Pancreas (tissue), 10 donors: ENCODE measurements at places on chromosomes 13 and 19. TPM values are rescaled to one million over a fixed set of nuclear protein-coding genes. Genes with fewer than 3 reads are reported as not detected.

The ZNF582 gene
- 2.0 TPM for total RNA-seq

The HAUS5 gene
- total RNA-seq: 5.6 TPM

The LILRB2 gene
- total RNA-seq: 0.76 TPM

The PEG3 gene
- 4.2 TPM for total RNA-seq

The CBY2 gene
- not detected for total RNA-seq

The PRPF31 gene
- 18.9 TPM for total RNA-seq

The ZNF850 gene
- total RNA-seq: 0.97 TPM

- H3K36me3 ChIP-seq: no peaks in the 10 kb centered on the region
- no peak overlapping the region for H3K27ac ChIP-seq
- DNase-seq: no peak
Measured at GRCh38 chr19:27529158-27529557, 1683.8 kb downstream of the UQCRFS1 start.

- no peak overlapping the region for H3K4me3 ChIP-seq
- DNase-seq: no peak
- H3K27ac ChIP-seq: no peak overlapping the region
- no peaks in the 10 kb centered on the region for H3K4me1 ChIP-seq
- H3K36me3 ChIP-seq: no peaks in the 10 kb centered on the region
Measured at GRCh38 chr19:3863648-3864047, 5.2 kb downstream of the ZFR2 start.

DNA sequence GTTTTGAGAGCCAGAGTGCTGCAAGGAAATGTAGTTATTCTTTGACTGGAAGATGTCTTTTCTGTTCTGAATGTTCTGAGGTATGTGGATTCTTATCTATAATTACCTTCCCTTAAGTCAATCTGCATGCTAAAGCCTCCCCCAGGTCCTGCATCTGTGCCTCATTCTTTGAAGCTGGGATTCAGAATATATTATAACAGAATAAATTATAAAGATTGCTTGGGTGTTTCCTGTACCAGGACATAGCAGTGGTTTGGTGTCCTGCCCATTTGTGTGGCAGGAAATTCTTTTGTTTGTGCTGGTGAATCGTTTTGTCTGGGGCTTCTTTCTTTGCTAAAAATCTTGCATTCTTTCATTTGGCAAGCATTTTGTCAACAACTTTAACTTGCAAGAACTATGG, 60.2 kb downstream of the ITGBL1 start:
- H3K27ac ChIP-seq: no peak overlapping the region
- no peaks in the 10 kb centered on the region for H3K4me1 ChIP-seq
- no peak for DNase-seq
- no peaks in the 10 kb centered on the region for H3K27me3 ChIP-seq
- H3K36me3 ChIP-seq: no peaks in the 10 kb centered on the region
- H3K4me3 ChIP-seq: no peak overlapping the region

DNA sequence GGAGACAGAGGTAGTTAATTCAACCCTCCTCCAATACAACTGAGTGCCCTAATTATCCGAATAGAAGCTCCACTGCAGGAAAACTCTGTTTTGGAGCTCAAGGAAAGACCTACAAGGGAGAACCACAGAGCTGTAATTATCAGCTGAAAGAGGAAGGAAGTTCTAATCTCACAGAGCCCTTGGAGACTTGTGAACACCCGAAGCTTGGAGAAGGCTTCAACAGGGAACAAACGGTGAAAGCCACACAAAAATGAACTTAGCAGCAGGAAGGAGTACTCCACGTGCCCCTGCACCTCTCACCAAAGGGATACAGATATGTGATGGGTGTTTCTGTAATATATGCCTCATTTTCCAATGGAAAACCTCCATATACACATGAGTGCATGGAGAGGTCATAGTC, 61.1 kb downstream of the IRS2 start:
- H3K4me3 ChIP-seq: no peak overlapping the region
- peaks cover 3% of the 10 kb centered on the region for H3K27me3 ChIP-seq
- no peaks in the 10 kb centered on the region for H3K4me1 ChIP-seq
- H3K36me3 ChIP-seq: no peaks in the 10 kb centered on the region
- no peak for DNase-seq
- H3K27ac ChIP-seq: no peak overlapping the region

DNA sequence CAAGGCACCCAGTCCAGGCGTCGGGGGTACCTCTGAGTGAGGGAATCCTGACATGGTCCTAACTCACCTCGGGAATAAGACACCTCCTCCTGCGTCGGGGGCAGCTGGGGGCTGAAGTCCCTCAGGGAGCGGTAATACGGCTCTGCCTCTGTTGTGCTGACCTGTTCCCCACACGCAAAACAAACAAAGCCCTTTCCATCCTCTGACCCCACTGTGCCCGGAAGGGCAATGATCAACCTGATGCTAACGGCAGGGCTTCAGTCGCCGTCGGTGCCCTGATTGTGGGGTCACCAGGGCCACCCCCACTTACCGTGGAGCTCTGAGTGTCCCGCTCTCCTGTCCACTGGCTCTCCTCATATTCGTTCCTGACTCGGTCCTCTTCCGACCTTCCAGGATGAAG, 18.3 kb upstream of the PRODH2 start:
- peaks cover 8% of the 10 kb centered on the region for H3K4me1 ChIP-seq
- no peak overlapping the region for H3K27ac ChIP-seq
- no peak for DNase-seq
- no peak overlapping the region for H3K4me3 ChIP-seq

- H3K4me3 ChIP-seq: no peak overlapping the region
- H3K36me3 ChIP-seq: no peaks in the 10 kb centered on the region
- no peaks in the 10 kb centered on the region for H3K27me3 ChIP-seq
- no peak for DNase-seq
Measured at GRCh38 chr19:16001481-16002312, 52.9 kb downstream of the OR10H4 start.

GRCh38 chr19:48392860-48393558, 459 bp upstream of the GRIN2D start:
- no peaks in the 10 kb centered on the region for H3K27me3 ChIP-seq
- H3K36me3 ChIP-seq: peaks cover 5% of the 10 kb centered on the region
- no peak overlapping the region for H3K4me3 ChIP-seq

DNA sequence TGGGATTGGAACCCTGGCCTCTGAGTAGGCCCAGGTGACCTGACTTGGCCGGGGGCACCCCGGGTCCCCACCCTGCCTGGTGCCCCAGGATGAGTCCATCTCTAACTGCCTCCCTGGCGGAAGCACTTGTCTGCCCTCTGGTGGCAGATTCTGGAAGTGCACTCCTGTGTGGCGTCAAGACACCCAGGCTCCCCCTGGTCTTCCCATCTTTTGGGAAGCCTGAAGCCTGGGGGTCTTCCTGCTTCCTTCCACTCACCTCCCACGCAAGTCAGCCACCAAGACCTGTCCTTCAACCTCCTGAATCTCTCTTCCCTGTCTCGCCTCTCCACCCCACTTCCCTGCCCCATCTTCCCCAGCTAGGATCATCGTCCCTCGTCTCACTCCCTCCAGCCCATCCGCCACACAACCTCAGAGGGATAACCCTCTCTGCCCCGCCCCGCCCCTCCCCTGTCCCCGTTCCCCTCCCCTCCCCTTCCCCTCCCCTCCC, 7.4 kb downstream of the RABAC1 start:
- no peak overlapping the region for H3K4me3 ChIP-seq
- H3K4me1 ChIP-seq: no peaks in the 10 kb centered on the region
- DNase-seq: peak; percentile 87

DNA sequence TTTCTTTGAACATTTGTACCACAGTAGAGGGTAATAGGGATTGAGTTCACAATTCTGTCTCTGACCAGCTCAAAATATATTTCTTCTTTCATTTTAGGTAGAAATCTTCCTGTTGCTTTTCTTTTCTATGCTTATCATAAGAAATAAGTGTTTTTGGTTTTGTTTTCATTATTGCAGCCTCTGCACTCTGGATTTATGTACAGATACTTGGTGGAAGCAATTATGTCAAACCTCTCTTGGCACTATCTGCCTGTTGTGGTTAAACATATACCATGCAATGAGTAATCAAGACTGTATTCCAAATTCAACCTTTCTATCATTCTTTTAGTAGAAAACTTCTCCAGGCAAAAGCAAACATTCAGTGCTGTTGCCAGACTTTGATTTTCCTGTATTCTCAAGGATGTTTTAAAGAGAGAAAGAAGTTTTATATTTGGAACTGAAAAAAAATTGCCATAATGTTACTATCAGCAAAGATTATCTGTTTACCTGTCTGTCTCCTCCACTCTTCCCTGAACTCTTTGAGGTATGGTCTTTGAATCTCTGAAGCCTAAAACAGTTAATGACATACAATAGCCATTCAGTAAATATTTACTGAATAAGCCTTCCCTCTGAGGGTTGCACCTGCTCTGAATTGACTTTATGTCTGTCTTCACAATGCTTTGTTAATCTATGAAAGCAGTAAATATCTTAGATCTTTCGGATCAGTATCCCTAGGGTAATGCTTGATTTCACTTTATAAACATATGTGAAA, 612.5 kb upstream of the PRR20A start:
- H3K4me3 ChIP-seq: no peak overlapping the region
- H3K27ac ChIP-seq: no peak overlapping the region
- DNase-seq: no peak
- H3K4me1 ChIP-seq: no peaks in the 10 kb centered on the region
- H3K27me3 ChIP-seq: no peaks in the 10 kb centered on the region

GRCh38 chr13:46051968-46052318, 603 bp downstream of the ZC3H13 start:
- H3K4me3 ChIP-seq: peak overlapping the region; percentile 66
- H3K36me3 ChIP-seq: no peaks in the 10 kb centered on the region
- no peaks in the 10 kb centered on the region for H3K27me3 ChIP-seq
- H3K4me1 ChIP-seq: peaks cover 22% of the 10 kb centered on the region
- peak overlapping the region; percentile 90 for H3K27ac ChIP-seq

GRCh38 chr13:105634059-105634458, 901.4 kb downstream of the EFNB2 start:
- no peaks in the 10 kb centered on the region for H3K36me3 ChIP-seq
- H3K4me1 ChIP-seq: no peaks in the 10 kb centered on the region
- no peaks in the 10 kb centered on the region for H3K27me3 ChIP-seq
- H3K4me3 ChIP-seq: no peak overlapping the region
- no peak overlapping the region for H3K27ac ChIP-seq
- no peak for DNase-seq

DNA sequence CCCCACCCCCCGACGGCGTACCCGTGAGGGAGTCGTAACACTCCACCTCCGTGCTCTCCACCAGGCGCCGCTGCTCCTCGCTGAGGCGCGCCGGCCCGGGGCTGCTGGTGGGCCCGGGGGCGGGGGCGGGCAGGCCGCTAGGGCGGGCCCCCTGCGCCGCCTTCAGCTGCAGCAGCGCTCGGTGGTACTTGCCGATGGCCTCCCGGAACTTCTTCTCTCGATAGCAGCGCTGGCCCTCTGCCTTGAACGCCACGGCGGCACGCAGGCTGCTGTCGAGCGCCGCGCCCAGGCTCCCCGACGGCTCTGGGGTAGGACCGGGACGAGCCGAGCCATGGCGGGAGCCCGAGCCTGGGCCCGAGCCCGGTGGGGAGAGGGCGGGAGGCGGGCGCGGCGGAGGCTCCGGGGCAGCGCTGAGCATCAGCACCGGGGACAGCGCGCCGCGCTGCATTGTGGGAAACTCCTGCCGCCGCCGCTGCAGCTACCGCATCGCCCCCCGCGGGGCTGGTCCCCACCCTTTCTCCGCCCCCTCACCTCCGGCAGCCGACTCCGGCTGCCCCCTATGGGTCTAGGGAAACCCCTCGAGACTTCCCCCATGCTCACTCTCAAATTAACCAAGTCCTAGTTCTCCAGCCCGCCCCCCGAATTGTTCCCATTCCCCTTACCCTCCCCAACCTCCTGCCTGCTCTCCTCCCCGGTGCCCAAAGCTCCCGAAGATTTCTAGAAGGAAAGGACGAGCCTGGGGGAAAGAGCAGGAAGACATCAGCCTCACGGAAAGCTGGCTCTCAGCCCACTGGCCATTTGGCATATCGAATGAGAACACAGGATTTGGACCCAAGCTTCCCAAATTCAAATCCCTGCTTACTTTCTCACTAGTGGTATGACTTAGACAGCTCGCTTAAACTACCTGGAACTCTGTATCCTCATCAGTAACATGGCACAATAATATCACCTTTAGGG, at the start of gene TTC9B:
Gene TTC9B (minus strand): TSS at position 451 of the 957 bp plus-strand sequence. CDS start 3 bp downstream, at position 448.
- no peaks in the 10 kb centered on the region for H3K4me1 ChIP-seq
- no peaks in the 10 kb centered on the region for H3K27me3 ChIP-seq
- no peak for DNase-seq
- H3K36me3 ChIP-seq: no peaks in the 10 kb centered on the region

DNA sequence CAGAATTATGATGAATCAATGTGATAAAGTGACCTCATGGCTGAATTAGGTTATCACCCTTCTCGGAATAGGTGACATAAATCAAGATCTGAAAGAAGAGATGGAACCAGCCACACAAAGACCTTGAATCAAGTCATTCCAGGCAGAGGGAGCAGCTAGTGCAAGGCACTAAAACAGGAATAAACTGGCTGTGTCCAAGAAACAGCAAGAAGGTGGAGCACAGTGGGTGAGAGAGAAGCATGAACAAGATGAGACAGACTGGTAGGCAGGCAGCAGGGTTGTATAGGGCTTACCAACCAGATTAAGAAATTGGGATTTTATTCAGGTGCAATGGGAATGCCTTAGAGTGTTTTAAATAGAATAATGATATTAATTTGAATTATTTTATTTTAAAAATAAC, 470.3 kb downstream of the PCDH20 start:
- no peaks in the 10 kb centered on the region for H3K27me3 ChIP-seq
- H3K4me1 ChIP-seq: no peaks in the 10 kb centered on the region
- no peaks in the 10 kb centered on the region for H3K36me3 ChIP-seq
- no peak for DNase-seq
- no peak overlapping the region for H3K4me3 ChIP-seq
- H3K27ac ChIP-seq: no peak overlapping the region

GRCh38 chr13:110225609-110226574, 81.1 kb downstream of the COL4A1 start:
- no peaks in the 10 kb centered on the region for H3K4me1 ChIP-seq
- H3K36me3 ChIP-seq: no peaks in the 10 kb centered on the region
- no peaks in the 10 kb centered on the region for H3K27me3 ChIP-seq
- no peak overlapping the region for H3K4me3 ChIP-seq
- H3K27ac ChIP-seq: peak overlapping the region; percentile 3
- no peak for DNase-seq

GRCh38 chr13:65166675-65167074, 2063.5 kb downstream of the PCDH9 start:
- no peak overlapping the region for H3K27ac ChIP-seq
- H3K4me1 ChIP-seq: no peaks in the 10 kb centered on the region
- H3K27me3 ChIP-seq: no peaks in the 10 kb centered on the region
- H3K4me3 ChIP-seq: no peak overlapping the region
- DNase-seq: no peak

- DNase-seq: no peak
- H3K27me3 ChIP-seq: no peaks in the 10 kb centered on the region
- H3K27ac ChIP-seq: no peak overlapping the region
- no peaks in the 10 kb centered on the region for H3K4me1 ChIP-seq
Measured at GRCh38 chr13:112874751-112875300, 94.2 kb upstream of the MCF2L start.

GRCh38 chr19:29054886-29055675, 157.9 kb downstream of the UQCRFS1 start:
- no peaks in the 10 kb centered on the region for H3K27me3 ChIP-seq
- H3K4me1 ChIP-seq: no peaks in the 10 kb centered on the region
- H3K27ac ChIP-seq: no peak overlapping the region
- H3K4me3 ChIP-seq: no peak overlapping the region
- H3K36me3 ChIP-seq: no peaks in the 10 kb centered on the region

- DNase-seq: no peak
- H3K36me3 ChIP-seq: no peaks in the 10 kb centered on the region
- no peaks in the 10 kb centered on the region for H3K4me1 ChIP-seq
Measured at GRCh38 chr13:30818323-30818960, 83.1 kb downstream of the ALOX5AP start.
